ENCODE measurements at places on chromosomes 16 and 17.

GRCh38 chr16:72786606-72787005 lies 261.3 kb downstream of the ZFHX3 start:
- no peak for DNase-seq

- no peak for DNase-seq
These were observed 10.6 kb upstream of the HOXB2 start for GRCh38 chr17:48555258-48556228.

GRCh38 chr17:45705123-45706009 lies 78.8 kb upstream of the CRHR1 start:
- DNase-seq, result no peak

- DNase-seq, result peak; percentile 58
These were observed 1.2 kb downstream of the GRB2 start for GRCh38 chr17:75404223-75404730.

GRCh38 chr17:58710948-58711552 lies 18.6 kb downstream of the RAD51C start:
- DNase-seq, result peak; percentile 37
